Foreskin keratinocyte (primary cell): ENCODE measurements at places on chromosomes 16 and 17. TPM values are rescaled to one million over a fixed set of nuclear protein-coding genes. Genes with fewer than 3 reads are reported as not detected.

DNA sequence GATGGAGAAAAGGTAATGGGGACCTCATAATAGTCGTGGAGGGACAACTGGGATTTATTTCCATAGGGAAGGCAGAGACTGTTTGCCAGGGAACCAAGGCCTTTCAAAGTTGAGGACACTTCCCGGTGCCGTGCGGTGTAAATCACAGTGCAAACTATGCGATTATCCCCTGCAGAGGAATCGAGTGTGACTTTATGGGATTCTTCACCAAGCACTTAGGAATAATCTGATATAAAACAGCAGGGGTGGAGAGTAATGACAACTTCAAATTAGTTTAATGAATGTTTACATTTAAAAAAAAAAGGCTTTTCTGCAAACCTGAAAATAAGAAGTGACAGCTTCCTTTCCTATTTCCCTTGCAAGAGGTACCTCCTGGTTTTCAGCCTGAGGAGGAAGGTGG, 538.2 kb downstream of the MAF start:
- no peak for DNase-seq

GRCh38 chr16:4520913-4521312, 17.7 kb downstream of the CDIP1 start:
- no peak for DNase-seq

Gene KRT20
- not detected in 2 replicates for total RNA-seq

DNA sequence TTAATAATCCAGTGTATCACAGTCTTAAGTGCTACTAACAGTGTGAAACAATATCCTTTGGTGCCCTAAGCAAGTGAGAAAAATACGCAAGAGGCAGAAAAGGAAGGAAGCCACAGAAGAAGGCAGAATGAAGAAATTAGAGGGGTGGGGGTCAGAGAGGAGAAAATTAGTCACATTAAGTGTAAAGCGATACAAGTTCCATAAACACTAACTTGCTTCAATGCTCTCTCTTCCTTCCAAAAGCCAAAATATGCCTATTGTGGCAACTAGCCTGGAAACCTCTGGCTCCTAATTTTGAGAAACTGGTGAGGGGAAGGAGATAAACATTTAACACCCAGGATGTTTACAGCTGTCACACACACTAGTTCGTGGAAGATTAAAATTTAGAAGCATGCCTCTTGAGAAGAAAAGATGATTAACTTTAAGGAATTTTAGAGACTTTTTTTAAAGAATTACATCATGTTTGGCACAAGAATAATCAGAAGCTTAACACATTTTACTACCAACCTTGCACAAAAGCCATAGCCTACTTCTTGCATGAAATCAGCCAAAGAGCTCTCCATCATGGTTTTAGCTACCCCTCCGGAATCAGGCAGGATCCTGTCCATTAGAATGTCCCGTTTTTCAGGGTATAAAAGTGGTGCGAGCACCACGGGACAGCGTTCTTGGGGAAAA, 44.7 kb downstream of the CNOT1 start:
- DNase-seq: no peak

Gene RAB37
- not detected in 2 replicates for total RNA-seq

Gene ATF7IP2
- 4.4 and 4.7 TPM in 2 replicates for total RNA-seq

DNA sequence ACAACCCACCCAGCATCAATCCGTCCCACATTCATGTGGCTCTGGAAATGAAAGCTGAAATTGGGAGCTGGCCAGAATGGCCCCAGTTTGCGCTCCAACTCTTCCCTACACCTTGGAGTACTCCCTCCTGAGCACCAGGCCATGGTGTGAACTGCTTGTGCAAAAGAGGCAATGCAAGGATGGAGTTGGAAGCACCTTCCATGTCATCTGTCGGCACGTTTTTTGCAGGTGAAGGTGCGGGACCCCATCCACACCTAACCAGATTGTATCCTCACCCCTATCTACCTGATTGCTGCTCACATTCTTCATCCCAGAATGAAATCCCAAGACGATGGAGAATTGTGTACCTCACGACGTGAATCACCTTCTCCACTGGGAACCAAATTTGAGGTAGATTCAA, 136.6 kb upstream of the WSB1 start:
- DNase-seq: no peak

DNA sequence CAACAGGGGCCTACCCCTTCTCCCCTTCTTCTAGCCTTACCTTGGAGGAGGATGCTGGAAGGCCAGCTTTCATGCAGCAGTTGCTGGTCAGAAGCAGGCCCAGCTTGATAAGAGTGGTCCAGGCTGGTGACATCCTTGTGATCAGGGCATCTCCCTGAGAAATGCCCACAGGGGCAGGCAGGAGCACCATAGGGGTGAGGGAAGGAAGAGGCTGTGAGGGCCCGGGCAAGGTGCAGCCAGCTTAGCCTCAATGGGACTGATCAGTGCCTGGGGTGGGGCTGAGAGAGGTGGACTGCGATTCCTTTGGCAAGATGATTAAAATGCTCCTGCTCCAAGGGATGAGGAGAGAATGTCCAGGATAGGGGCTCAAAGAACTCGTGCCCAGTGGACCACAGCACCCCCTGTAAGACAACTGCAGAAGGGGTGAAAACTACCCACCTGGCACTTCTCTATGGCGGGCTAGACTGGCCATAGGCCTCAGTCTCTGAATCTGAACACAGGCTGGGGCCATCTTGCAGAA, 9.5 kb upstream of the GALK1 start:
- DNase-seq: no peak

- no peak for DNase-seq
Measured at GRCh38 chr17:37284191-37284590, 91.6 kb upstream of the C17orf78 start.

DNA sequence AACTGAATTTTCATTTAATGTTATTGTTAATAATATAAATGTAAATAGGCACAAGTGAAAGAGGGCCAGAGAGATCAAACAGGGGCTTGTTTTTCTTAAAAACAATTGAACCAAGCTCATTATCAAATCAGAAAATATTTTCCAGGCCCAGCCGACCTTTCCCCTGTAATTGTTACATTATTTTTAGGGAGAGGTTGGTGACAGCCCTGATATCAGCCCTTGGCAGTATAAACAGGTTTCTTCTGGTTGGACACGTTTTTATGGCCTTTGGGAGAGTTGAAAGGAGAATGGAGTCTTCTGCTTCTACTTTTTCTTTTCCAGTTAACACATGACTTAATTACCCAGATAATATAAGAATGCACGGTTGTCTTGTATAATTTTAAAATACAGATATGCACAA, 40.0 kb upstream of the COQ7 start:
- no peak for DNase-seq

- DNase-seq: peak; percentile 72
Measured at GRCh38 chr17:12765548-12765947, 23.8 kb upstream of the ARHGAP44 start.

GRCh38 chr16:30744183-30744582, 4.0 kb upstream of the PHKG2 start:
- DNase-seq: no peak

DNA sequence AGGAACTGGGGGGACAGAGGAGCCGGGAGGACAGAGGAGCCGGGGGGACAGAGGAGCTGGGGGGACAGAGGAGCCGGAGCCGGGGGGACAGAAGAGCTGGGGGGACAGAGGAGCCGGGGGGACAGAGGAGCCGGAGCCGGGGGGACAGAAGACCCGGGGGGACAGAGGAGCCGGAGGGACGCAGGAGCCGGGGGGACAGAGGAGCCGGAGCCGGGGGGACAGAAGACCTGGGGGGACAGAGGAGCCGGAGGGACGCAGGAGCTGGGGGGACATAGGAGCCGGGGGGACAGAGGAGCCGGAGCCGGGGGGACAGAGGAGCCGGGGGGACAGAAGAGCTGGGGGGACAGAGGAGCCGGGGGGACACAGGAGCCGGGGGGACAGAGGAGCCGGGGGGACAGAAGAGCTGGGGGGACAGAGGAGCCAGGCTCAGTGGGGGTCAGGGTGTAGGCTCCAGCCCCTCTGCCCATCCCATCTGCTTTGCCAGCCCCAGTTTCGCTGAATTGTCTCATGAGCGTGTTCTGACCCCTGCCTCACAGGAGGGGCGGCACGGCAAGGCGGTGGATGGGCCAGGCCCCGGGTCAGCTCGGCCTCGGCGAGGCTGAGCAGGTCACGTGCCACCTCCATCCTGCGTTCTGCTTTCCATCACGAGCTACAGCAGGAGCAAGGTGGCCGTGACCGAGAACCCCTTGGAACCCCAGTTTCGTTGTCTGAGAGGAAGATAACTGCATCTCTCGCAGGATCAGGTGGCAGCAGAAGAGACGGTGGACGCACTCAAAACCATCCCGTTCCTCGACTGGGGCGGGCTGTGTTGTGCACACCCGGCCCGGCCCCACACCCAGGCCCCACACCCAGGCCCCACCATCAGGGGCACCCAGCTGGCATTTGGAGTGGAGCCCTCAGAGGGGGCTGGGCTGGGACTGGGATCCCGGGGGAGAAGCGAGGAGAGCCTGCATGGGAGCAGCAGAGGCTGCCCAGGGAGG, 26.1 kb upstream of the CBFA2T3 start:
- DNase-seq: no peak

DNA sequence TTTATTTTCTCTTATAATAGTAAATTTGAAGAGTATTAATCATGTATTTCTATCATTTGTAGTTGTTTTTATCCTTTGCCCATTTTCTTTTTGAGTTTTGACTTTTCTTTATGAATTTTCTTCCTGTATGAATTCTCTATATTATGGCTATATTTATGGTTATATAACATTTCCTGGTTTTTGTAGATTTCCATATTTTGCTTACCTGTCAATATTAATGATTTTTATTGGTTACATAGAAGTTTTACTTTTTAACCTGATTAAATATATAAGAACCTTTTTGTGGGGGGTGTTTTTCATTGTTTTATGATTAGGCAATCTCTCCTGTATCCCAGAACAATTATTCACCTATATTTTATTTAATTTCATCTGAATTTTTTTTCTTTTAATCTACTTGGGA, 93.2 kb downstream of the AATF start:
- no peak for DNase-seq

DNA sequence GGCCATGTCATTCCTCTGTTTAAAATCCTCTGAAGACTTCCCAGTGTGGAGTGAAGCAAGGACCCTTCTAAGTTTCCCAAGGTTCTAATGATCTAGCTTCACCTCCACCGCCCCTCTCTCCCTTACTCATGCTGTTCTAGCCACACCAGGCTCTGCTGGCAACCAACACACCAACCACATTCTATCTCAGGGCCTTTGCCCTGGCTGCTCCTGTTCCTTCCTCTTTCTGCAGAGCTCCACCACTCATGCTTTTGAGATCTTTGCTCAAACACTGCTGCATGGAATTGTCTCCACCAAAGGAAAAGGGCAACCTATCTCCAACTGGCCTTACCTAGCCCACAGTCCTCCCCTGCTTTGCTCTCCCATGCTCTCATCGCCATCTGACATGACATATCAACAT, 128.7 kb downstream of the XYLT1 start:
- no peak for DNase-seq

DNA sequence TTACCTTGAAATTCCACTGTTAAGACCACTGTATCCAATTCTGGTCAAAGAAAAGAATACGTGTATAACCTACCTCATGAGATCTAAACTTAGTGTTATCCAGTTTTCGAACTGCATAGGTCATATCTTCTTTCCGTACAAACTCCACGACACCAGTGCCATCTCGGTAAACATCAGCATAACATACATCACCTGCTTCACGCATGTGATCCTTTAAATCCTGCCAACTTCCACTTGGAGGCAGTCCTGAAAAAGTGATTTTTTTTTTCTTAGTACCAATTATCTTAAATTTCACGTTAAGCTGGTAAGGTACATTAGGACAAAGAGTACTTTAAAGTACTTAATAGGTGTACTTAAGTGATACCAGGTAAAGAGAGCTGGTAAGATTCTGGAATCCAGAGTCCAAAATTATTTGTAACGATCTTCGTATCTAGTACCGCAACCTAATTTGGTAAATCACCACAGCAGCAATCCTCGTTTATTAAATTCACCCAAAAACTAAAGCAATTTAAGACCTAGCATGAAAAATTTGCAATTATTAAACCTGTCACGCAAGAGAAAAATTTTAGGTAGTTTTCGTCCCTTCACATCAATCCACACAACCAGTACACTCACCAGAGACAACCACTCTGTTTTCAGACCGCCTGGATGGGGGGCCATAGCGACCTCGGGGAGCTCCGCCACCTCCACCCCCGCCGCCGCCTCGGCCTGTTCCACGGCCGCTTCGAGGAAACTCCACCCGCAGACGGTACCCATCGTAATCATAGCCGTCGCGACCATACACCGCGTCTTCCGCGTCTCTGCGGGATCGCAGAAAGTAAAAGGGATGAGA, 1.1 kb downstream of the SRSF1 start:
- DNase-seq: no peak

Gene LPO
- not detected in 2 replicates for total RNA-seq

- DNase-seq: no peak
Measured at GRCh38 chr17:50440172-50440837, 14.3 kb downstream of the ACSF2 start.

- no peak for DNase-seq
Measured at GRCh38 chr16:84513666-84514065, 9.2 kb upstream of the MEAK7 start.

Gene CYGB
- 10.2 and 17.8 TPM in 2 replicates for total RNA-seq

- DNase-seq: no peak
Measured at GRCh38 chr16:47026492-47026891, 53.0 kb upstream of the DNAJA2 start.

- no peak for DNase-seq
Measured at GRCh38 chr16:23523876-23524385, 13.6 kb upstream of the GGA2 start.

Gene RBL2
- 35.2 and 36.6 TPM in 2 replicates for total RNA-seq

DNA sequence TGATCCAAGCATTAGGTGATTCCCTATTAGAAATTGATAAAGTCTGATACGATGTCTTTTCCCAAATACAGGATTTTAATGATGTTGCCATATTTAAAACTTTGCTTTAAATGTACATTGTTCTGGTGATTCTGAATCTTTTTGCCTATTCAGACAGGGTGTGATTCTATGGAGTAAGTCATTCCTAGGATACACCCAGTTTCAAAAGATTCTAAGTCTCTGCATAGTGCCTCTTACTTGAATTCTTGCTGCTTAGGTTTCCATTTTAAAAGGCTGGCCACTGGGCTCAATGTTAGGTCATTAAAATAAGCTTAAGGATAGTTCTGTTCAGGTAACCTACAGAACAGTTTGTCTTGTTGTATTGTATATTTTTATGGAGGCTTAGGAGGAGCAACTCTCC, 22.0 kb upstream of the ARL2BP start:
- DNase-seq: no peak

Gene SOX8
- total RNA-seq: not detected in 2 replicates

DNA sequence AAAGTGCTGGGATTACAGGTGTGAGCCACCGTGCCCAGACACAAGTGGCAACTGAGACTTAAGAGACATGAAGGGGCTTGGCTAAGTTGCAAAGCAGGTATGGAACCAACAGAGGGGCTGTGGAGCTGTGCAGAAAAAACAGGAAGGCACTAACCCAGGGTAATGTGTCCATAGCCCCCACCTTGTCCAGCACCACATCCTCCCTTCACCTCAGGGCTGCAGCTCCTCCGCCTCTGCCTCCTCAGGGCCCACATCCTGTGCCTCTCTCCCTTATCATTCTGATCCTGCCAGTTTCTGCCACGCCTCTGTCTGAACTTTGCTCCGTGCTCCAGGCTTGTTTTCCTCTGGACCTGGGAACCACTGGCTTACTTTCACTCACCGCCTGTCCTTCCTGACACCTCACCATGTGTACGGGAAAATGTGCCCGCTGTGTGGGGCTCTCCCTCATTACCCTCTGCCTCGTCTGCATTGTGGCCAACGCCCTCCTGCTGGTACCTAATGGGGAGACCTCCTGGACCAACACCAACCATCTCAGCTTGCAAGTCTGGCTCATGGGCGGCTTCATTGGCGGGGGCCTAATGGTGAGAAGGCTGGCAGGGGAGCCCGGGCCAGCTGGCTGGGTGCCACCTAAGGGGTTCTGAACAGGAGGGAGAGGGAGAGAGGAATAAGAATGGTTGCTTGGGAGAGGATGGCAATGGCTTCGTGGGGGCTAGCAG, at the start of gene TM4SF5:
Gene TM4SF5, plus strand, starts transcription at position 368 of the 716 bp plus-strand sequence. Its CDS starts 37 bp downstream, at position 405.
- DNase-seq: no peak

GRCh38 chr17:73498176-73498575, 146.1 kb downstream of the SDK2 start:
- no peak for DNase-seq
